Type B pancreatic cell (in vitro differentiated cells): ENCODE measurements at places on chromosomes 1 and 21.

DNA sequence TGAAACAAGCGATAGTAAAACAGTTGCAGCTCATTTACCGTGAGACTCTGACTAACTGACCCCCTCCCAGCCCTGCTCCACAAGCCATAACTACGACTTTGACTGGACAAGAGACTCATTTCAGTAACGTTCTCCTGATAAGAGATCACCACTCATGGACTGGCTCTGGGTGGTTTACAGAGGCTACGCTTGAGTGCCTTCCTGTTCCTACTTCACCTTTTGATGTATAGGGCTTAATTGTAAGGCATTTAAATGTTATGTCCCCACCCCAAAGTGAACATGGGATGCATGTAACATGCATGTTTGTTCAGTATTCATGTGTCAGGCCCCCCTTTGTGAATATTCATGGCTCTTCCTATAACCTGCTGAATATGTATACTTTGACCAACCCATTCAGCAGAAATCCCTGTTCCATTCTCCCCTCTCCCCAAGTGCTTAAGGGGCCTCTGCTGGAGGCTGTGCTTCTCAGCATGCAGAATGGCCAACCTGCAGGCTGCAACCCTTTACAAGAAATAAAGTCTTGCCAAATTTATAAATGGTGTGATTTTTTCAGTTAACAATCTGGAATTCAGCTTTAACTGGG, 50.7 kb upstream of the SPOCD1 start:
- DNase-seq, result no peak

DNA sequence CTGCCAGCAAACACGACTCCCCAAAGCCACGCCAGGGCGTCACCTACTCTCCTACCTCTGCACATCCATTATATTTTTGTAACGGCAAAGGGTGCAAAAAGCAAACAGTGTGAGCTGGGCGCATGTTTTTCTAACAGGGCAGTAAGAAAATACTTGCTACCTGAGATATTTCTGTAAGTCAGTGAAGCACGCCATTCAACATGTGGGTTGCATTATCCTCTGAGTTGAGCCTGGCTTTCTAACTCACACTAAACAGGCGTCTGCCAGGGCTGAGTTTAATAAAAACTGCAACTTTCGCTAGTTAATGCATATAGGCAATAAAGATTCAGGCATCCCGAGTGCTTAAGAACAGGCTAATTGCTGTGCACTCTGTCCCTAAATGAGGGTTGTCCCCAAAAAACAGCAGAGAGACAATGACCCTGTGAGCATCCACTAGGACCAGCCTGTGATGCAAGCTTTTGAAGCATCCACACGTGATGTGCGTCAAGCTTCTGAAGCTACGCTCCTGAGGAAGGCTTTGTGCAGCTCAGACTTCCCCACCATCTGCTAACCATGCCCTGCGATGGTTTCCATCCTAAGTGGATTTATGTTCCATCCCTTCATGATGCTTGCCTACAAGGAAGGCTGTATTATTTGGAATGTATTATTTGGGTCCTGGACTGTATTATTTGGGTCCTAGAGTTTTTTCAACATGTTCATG, 70.0 kb upstream of the SIM2 start:
- DNase-seq, result no peak

GRCh38 chr1:218521414-218522169, 176.5 kb downstream of the TGFB2 start:
- DNase-seq, result no peak

- no peak for DNase-seq
Observed at GRCh38 chr1:67896826-67897225, 63.6 kb upstream of the GNG12 start.
